ENCODE measurements at places on chromosomes 1 and 21.

GRCh38 chr1:246748867-246749266, 24.7 kb downstream of the SCCPDH start:
- no peak for DNase-seq

DNA sequence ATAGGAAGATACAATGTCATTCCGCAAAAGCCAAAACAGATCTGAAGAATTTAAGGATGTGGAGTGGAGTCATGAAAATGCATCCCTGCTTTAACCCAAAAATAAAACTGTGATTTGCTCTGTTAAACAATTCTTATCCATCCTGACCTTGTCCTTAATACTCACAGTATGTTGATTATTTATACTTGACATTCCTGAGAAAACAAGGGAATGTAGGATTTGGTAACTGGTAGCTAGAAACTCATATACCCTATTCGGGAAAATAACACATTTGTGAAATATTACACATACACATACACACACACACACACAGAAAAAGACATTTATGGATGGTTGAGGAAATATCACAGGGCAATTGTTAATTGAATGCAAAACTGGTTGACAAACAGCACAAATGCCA, 80.2 kb downstream of the FMN2 start:
- DNase-seq = no peak

GRCh38 chr21:21921410-21922232, 923.4 kb downstream of the NCAM2 start:
- DNase-seq = no peak

DNA sequence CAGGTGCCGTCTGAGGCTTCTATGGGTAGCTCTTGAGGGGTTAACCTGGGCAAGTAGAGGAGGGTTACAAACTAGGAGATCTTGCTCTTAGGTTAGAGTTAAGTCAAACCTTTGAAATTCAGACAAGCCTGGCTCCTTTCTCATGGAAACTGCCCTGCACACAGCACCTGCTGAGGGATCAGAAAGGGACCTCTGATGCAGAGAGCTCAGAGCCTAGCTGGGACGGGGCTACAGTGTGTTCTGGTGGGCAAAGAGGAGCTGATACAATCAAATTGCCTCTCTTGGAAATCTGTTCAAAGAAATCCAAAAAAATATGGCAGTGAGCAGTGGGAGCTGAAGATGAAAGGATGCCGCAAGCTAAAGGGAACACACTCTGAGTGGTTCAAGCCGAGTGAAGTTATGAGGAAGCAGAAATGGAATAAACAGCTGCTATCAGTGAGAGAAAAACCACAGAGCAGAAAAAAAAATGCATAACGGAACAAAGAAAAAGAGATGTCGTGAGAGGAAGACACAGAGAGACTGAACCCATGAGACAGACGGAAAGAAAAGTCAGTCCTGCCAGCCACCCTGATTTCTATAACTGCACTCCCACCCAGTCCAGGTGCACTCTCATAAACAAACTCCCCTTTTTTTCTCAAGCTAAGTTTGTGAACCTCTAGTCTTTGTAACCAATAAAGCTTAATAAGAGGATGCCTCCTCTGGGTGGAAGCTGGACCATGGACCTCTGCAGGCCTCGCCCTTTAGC, 26.6 kb downstream of the PAFAH2 start:
- no peak for DNase-seq

DNA sequence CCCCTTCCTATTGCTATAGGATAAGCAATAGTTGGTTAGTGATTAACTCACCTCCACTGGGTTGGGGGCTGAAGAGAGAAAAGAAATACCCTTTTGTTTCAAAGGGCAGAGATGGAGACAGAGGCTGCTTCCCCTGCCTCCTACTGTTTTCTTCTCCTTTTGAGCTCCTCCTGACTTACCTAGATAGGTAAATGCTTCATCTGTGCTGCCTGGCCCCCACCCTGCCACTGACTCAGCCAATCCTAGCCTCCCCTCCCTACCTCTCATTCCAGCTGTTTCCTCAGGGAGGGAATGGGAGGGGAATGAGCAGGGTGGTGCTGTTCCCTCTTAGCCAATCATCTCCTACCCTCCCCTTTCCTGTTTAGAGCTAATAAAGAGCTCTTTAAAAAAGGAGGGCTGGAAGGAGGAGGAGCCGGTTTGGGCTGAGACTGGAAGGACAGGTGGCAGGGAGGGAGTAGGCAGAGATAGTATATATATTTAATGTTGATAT, at the start of gene C1orf116:
Gene C1orf116, minus strand, starts transcription at position 229 of the 490 bp plus-strand sequence. CDS start 5,158 bp downstream, outside the sequence.
- no peak for DNase-seq

DNA sequence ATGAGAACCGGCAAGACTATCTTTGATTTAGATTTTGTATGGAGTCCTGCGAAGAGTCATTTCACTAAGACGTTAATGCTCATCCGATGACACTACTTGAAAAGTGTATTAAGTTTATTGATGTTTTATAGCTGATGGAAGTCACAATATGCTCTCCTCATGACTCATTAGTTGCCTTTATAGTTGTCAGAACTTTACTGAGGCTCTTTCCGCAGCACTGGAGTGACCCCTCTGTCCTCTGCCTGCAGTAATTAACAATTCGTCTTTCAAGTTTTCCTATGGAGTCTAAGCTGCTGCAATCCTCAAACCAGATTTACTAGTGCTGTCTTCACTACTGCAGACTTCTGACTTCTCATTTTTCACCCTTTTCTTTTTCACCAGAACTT, 853 bp downstream of the USP16 start:
- no peak for DNase-seq

DNA sequence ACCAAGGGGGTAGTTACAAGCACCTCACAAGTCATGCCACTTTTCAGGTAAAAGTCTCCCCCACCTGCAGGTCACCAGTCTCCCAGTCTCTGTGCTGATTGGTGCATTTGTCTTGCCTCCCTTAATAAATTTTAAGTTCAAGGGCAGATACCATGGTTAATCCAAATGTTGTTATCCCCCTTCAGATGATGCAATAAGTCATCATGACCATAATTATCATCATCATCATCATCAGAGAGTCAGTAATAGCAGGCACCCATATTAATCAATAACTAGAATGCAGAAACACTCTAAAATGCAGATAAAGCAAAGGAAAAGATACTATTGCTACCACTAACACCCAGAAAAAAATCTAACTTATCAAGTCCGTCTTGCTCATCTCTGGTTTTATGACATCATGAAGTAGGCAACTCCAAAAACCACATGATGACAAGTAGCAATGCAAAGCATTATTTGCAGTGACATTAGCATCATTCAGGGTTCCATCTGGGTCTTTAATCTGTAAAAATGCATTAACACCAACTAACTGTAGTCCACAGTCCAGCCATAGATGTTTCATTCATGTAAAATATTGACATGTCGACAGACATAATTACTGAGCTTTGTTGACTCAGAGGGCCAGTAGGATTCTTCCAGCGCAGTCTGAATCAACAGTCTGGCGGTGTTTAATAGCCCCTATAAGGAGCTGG, 492.0 kb upstream of the RUNX1 start:
- no peak for DNase-seq

DNA sequence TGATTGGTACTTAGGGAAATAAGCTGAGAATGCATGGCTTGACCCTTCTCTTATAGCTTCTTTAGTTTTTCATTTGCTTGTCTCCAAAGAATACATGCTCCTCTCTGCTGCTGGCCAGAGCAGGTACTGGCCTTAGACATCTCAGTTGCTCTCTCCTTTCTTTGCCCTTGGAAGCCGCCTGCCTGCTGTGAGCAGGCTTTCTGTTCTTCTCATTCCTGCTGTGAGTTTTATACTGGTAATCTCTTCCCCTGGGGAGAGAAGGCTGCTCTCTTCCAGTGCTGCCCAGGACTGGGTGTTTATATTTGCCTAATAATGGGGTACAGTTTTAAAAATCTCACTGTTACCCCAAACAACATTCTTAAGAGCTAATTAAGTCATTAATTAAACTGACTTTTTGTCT, 323.5 kb upstream of the LRRC7 start:
- no peak for DNase-seq

DNA sequence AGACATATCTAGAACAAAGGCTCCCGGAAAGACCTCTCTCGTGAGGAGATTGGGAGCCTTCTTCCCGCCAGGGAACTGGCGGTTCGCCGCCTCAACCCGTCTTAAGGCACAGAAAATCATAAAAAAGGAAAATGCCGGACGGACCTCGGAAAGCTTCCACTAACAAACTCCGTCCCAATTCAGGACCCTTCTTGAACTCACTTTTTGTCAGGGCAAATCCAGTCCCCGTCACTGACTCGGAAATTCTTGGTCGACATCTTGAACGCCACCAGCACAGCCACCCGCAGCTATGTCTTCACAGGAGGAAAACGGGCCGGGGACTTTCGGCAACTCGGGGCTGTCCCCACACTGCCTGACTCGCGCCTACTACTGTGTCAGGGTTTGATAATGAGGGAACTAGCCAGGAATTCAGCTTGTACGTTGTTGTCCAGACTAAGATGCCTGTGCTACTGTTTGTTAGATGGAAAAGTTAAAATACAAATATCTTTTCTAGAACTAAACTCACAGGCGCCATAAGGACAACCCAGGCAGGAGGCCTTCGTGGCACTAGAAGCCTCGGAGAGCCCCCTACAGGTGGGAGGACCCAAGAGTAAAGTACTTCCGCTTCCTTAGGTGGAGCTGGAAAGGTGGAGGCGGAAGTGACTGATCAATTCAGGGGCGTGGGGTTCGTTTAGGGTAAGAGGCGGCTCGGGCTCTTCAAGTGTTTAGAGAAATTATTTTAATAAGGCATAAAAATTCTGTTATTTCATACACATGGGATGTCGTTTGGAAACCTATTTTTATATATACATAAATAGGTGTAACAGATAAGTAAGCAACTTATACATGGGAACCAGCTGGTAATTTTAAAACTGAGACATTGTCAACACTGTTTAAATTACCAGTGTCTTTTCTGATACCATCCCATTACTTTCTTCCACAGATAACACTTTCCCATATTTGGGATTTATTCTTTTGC, at the start of gene ZRANB2:
Gene ZRANB2, minus strand, starts transcription at position 297 of the 958 bp plus-strand sequence. Its CDS starts 40 bp downstream, at position 257.
- DNase-seq = peak; percentile 15

- DNase-seq = no peak
Observed at GRCh38 chr1:27413004-27413403, 20.6 kb downstream of the GPR3 start.

GRCh38 chr1:156959414-156959813, 39.0 kb downstream of the LRRC71 start:
- no peak for DNase-seq

DNA sequence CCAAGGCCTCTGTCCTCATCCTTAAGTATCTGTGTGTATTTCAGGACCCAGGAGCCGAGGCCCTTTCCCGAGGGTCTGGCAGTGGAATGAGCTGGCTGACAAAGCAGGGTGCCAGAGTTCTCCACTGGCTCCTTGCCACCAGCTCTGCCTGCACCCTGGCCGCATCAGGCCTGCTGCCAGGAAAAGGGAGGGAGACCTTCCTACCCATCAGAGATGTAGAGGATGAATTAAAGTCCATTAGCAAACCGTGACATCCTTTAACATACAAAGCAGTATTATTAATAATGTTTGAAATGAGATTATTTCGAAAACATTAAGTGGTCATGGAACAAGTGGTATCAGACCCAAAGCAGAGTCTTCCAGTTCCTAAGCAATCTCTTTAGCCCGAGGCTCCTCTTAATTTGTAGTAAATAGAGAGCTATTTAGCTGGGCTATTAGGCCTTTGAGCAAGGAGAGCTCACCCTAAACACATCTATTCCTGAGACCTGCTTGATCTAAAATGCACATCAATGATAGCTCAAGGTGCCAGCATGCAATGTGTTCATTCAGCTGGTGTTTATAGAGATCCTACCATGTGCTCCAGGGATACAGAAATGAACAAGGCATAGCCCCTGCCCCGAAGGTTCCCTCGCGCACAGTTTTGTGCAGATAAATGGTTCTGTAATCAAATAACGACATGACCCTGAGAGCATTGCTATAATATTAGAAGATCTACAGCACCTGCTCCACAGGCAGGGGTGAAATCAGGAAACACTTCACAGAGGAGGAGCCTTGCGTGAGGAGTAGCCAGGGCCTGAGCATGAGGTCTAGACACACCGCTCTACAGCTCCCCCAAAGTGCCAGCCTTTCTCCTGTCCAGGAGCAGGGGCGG, 44.0 kb downstream of the FAM163A start:
- DNase-seq = no peak

DNA sequence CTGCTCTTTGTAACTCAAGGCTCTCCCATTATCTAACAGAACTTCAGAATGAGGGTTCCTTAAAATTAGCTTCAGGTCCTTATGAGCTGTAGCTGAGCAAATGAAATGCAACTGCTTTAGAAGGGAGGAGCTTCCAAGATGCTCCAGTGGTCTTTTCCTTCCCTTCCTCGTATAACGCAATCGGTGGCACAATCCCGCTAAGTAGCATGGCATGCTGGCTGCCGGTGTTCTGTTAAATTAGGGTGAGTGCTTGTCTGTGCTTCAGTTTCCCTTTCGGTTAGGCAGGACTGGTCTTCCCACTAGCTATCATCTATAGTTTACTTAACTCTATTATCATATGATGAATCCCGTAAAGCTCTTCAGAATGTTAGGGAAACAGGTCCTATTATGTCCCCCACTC, 917 bp downstream of the KIAA0040 start:
- no peak for DNase-seq

DNA sequence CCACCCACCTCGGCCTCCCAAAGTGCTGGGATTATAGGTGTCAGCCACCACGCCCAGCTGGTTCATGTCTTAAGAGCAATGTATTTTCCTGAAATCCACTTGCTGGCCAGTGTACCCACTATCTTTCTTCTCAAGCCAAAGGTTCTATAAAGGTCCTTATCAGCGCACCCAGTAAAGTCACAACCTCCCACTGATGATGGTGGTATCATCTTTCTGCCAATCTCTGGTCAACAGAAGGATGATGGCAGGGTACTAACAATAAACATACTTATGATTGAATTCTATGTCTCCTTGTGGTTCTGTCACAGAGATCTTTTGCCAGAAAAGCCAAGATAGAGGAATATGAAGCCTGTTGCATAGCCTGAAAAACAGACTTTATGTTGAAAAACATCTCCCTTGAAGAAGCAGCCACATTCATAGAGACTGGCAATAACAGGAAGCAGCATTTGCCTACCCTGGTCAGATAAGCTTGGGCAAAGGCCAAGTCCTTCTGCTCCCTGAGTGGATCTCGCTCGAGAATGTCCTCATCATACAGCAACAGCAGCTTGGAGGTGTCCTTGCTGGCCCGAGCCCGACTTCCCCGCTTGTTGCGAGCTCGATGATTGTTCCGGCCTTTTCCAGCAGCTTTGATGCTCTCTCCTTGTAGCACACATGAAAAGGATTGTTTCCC, 73.0 kb downstream of the DAP3 start:
- DNase-seq = no peak

DNA sequence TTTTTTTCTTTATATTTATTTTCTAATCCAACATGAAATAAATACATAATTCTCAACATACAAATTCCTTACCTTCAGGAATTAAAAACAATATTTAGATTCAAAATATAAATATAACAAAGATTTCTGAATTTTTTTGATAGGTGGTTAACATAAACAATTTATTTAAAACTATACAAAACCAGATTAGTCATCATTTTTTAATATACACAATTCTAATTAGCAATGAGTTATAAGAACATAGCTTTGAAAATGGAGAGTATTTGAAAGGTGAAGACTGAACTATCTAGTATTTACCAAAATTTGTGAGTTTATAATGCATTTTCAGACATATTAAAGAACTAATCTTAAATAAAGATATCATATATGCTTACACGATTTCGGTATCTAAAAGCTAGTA, 37.5 kb downstream of the TPR start:
- DNase-seq = no peak

GRCh38 chr1:95604771-95605170, 370.8 kb downstream of the RWDD3 start:
- no peak for DNase-seq
